ENCODE measurements at places on chromosomes 5 and 9. TPM values are rescaled to one million over a fixed set of nuclear protein-coding genes. Genes with fewer than 3 reads are reported as not detected.

PCDHB12 gene
- total RNA-seq: 1.2 TPM

ITK gene
- total RNA-seq: 0.51 TPM

PCDHGA10 gene
- total RNA-seq: 6.7 TPM

TRAPPC13 gene
- 21.5 TPM for total RNA-seq

POU5F2 gene
- total RNA-seq: 0.46 TPM

NTNG2 gene
- total RNA-seq: 2.9 TPM

IRX2 gene
- 0.09 TPM for total RNA-seq

ZNF879 gene
- total RNA-seq: 3.1 TPM

FLT4 gene
- 7.0 TPM for total RNA-seq

TRAF1 gene
- 2.3 TPM for total RNA-seq

CYLC2 gene
- not detected for total RNA-seq

ADAMTS19 gene
- total RNA-seq: 0.30 TPM

RETREG1 gene
- total RNA-seq: 177 TPM

GPR150 gene
- total RNA-seq: not detected

DNA sequence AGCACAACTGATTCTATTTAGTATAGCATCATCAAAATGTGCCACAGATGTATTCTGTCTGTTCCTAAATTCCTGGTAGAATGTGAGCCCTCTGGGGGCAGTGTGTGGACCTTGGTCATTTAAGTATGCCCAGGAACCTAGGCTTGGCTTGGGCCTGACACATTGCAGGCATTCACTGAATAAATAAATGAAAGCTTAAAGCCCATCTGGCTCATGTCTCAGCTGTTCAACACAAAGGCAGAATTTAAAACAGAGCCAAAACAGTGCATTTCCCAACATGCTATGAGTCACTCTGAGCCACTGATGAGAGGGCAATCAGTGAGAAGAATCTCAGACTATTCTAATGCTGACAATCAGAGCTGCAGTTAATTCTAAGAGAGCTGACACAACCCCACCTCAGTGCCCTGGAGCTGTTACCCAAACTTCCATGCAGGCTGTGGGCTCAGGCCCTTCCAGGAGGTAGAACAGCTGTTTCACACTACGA, 8.1 kb downstream of the FAM193B start:
- DNase-seq: peak; percentile 28

GRCh38 chr5:97042996-97043395, 99.4 kb downstream of the LIX1 start:
- DNase-seq: no peak

GRCh38 chr9:16029046-16029615, 476.3 kb downstream of the CCDC171 start:
- DNase-seq: no peak

GRCh38 chr5:133357758-133358157, 254.6 kb downstream of the FSTL4 start:
- no peak for DNase-seq

DNA sequence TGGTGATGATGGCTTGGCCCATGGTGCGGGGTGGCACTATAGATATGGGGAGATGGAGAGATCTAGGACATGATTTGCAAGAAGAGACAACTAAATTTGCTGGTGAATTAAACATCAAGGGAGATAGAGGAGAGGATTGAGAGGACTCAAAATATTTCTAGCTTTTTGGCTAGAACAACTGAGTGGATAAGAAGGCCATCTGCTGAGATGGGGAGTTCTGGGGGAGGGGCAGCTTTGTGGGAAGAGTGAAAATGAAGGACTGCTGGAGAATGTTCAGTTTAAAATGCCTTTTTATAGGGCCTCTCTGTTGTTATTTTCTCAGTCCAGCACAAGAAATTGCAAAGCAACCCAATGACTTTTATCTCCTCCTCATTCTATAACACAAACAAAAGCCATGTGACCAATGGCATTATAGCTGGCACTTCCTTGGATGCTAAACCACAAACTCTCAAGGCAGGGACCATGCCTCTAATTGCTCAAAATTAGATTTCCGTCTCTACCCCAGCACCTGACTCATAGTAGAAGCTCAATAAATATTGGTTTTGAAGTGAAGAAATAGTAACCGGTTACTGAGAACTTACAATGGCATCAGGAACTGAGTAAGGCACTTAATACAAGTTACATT, 29.8 kb downstream of the JAKMIP2 start:
- no peak for DNase-seq

DNA sequence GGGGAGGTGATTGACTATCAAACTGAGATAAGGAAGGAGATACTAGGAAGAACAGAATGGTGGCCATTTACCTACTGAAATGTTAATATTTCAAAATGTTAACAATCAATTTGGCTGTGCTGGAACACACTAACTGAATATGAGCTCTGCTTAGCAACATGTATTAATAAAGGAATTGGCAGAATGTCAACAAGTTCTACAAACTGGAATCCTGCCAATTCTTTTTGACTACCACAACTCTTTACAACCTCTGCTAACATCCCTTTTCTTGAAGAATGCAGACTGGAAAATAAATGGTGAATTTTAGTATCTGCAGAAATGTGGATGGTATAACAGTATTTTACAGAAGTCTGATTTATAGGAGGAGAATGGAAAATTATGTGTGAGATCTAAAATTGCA, 446.4 kb downstream of the ISL1 start:
- DNase-seq: no peak

DNA sequence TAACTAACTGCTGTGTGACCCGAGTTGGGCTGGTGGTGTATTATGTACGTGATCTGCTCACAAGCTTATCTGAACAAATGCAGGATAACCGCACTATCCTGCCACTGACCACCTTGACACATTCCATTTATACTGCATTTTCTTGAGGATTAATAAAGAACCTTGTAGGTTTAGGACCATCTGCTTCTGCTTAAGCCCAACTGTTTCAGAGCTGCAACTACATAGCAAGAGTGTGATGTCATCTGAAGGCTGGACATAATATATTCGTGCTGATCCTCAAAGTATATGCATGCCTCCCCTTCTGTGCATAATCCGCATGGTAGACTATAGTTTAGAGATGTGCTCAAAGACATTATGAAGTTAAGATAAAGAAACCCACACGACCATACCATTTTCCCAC, 435.9 kb downstream of the BNC2 start:
- DNase-seq: no peak

- no peak for DNase-seq
Observed at GRCh38 chr5:74556006-74556405, 84.5 kb downstream of the ENC1 start.

GRCh38 chr5:26749829-26750228, 288.6 kb downstream of the CDH9 start:
- DNase-seq: no peak

GRCh38 chr9:137807721-137808703, 69.6 kb upstream of the CACNA1B start:
- DNase-seq: no peak

DNA sequence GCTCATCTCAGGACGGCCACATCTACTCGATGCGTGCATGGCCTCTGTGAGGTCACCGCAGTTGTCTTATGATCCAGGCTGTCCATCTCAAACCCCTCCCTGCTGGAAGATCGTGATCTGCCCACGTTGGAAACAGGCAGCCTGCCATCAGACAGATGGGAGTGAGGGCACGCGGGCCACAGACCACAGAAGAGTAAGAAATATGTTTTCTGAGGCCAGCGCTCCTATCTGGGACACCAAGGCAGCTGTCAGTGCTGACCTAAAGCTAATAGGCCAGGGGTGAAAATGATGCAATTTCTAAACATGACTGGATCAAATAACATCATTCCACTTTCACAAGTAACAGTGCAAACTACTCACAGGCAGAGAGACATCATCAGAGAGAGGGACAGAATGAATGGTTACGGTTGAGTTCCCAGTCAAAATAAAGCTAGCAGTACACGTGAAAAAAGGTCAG, 57.1 kb upstream of the CER1 start:
- DNase-seq: no peak

DNA sequence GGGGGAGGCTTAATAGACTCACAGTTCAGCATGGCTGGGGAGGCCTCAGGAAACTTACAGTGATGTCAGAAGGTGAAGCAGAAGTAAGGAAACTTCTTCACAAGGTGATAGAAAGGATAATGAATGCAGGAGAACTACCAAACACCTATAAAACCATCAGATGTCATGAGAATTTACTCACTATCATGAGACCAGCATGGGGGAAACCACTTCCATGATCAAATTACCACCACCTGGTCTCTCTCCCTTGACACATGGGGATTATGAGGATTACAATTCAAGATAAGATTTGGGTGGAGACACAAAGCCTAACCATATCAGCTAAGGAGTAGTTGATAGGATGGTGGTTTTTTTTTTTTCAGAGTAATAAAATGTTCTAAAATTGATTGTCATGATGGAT, 201.8 kb downstream of the CDH12 start:
- DNase-seq: no peak

- DNase-seq: no peak
Observed at GRCh38 chr5:155768332-155768731, 558.6 kb upstream of the SGCD start.

GRCh38 chr9:71758277-71758676, 10.0 kb downstream of the CEMIP2 start:
- DNase-seq: no peak

DNA sequence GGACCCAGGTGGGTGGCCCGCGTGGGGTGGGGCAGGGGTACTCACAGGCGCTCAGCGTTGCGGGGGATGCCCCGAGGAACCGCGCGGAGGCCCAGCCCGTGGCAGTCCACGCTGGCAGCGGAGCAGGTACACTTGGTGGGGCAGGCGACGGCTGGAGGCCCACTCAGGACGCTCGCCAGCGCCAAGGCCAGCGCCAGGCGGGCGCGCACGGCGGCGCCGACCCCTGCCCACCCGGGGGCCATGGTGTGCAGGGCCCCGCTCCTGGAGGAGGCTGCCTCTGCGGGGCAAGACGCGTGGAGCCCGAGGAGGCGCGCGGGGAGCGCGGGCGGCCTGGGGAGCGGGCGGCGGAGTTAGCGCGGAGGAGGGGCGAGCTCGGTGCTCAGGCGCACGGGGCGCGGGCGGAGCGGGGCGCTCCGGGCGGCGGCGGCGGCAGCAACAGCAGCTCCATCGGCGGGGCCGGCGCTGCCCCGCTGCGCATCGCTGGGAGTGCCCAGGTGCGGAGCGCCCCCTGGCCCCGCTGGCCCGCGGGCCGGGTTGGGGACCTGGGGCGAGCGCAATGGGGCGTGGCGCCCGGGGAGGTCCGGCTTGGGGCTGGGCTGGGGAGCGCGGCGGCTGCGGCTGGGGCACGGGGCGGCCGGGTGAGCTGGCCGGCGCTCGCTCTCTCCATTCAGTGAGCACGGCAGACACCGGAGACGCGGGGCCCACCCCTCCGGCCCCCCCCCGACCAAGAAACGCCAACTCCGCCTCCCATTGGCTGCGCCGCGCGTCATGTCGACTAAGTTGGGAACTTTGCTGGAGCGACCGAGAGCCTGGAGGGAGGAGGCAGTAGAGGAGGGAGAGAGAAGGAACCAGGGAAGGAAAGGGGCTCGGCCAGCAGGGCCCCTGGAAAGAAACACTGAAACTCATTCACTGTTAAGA, at the start of gene SLIT3:
Gene SLIT3, minus strand, starts transcription at position 672 of the 918 bp plus-strand sequence. Its CDS starts 430 bp downstream, at position 242.
- peak; percentile 72 for DNase-seq

DNA sequence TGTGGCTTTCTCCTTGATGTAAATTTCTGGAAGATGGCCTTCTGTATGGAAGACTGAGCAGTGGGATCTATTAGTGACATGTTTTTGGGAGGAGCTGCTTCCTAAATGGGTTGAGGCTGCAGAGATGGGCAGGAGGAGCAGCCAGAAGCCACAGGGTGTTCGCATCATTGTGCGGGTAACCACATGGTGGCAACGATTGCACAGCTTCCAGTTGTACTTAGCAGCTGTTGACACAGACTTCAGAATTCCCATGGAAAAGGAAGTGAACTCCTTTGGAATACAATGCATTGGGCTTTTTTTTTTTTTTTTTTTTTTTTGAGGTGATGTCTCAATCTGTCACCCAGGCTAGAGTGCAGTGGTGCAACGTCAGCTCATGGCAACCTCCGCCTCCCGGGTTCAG, 297.3 kb downstream of the NR3C1 start:
- peak; percentile 51 for DNase-seq

DNA sequence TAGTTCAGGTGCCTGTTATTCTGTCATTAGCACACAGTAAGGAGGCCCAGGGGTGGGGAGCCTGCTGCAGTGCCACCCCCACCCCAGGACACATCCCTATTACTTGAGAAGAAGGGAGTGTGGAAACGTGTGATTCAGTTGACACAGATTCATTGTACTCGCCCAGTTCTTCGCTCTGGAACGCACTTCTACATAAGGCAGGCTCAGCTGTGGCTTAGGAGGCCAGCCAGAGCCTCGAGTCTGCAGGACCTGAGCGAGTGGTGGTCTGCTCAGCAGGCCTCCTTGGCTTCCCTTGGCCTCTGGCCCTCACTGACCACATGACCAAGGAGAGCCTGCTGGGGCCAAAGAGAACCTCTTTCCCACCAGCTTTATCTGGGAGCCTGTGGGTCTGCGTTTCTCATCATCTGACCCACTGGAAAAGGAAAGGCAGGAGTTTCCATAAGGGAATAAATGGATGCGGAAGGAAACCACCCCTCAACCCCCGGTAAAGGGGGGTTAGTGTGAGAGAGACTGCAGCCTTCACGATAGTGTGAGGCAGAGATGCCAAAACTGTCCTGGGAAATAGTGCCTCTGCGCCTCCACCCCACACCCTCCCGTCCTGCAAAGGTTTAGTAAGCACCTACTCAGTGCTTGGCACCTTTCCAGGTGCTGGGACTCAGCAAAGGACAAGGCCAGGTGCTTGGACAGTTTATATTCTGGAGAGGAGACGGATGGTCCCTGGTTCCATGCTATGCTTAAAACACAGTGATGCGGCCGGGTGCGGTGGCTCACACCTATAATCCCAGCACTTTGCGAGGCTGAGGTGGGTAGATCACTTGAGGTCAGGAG, 73.7 kb downstream of the PPARGC1B start:
- DNase-seq: peak; percentile 74

Data from heart right ventricle (tissue), 16 donors.